ENCODE measurements at places on chromosomes 16 and 17. TPM values are rescaled to one million over a fixed set of nuclear protein-coding genes. Genes with fewer than 3 reads are reported as not detected.

The ITGB3 gene
- 8.4 TPM for polyA plus RNA-seq

GRCh38 chr16:90009172-90009899, 9.9 kb downstream of the DBNDD1 start:
- peaks cover 12% of the 10 kb centered on the region for H3K4me1 ChIP-seq
- H3K27me3 ChIP-seq, result no peaks in the 10 kb centered on the region
- peaks cover 4% of the 10 kb centered on the region for H3K36me3 ChIP-seq
- H3K27ac ChIP-seq, result no peak overlapping the region

GRCh38 chr17:50831471-50831928, 3.9 kb upstream of the WFIKKN2 start:
- DNase-seq, result peak; percentile 83
- peaks cover 22% of the 10 kb centered on the region for H3K27me3 ChIP-seq
- no peaks in the 10 kb centered on the region for H3K36me3 ChIP-seq
- H3K27ac ChIP-seq, result peak overlapping the region; percentile 8

- no peak overlapping the region for H3K4me3 ChIP-seq
- no peaks in the 10 kb centered on the region for H3K27me3 ChIP-seq
- peaks cover 36% of the 10 kb centered on the region for H3K4me1 ChIP-seq
- H3K27ac ChIP-seq, result no peak overlapping the region
- no peaks in the 10 kb centered on the region for H3K36me3 ChIP-seq
Observed at GRCh38 chr16:55665511-55665910, 9.7 kb downstream of the SLC6A2 start.

- H3K4me3 ChIP-seq, result no peak overlapping the region
- H3K27ac ChIP-seq, result no peak overlapping the region
- DNase-seq, result no peak
- H3K4me1 ChIP-seq, result no peaks in the 10 kb centered on the region
- H3K36me3 ChIP-seq, result no peaks in the 10 kb centered on the region
- no peaks in the 10 kb centered on the region for H3K27me3 ChIP-seq
Observed at GRCh38 chr17:19495828-19496528, 37.7 kb upstream of the SLC47A1 start.

The BCO1 gene
- polyA plus RNA-seq, result not detected

- peaks cover 18% of the 10 kb centered on the region for H3K36me3 ChIP-seq
- peak; percentile 60 for DNase-seq
- peak overlapping the region; percentile 22 for H3K27ac ChIP-seq
- H3K4me1 ChIP-seq, result peaks cover 6% of the 10 kb centered on the region
- H3K4me3 ChIP-seq, result no peak overlapping the region
Observed at GRCh38 chr17:35713069-35713728, 18.2 kb upstream of the RASL10B start.

DNA sequence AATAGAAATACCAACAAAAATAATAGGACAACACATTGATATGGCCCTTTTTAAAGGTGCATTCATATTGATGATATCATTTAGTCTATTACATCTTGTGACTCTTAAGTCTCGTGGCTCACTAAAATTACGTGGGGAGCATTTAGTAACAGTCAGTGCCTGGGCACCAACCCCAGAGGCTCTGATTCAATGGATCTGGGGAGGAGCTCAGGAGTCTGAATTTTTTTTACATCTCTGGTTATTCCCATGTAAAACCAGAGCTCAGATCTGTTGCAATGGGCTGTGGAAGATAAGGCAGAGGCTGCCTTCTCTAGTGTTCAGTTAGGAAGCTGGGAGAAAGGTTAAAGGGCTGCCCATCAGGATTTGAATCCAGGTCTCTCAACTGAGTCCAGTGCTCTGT, 549.9 kb upstream of the CDH5 start:
- no peaks in the 10 kb centered on the region for H3K27me3 ChIP-seq
- no peak overlapping the region for H3K27ac ChIP-seq
- H3K36me3 ChIP-seq, result no peaks in the 10 kb centered on the region
- H3K4me1 ChIP-seq, result peaks cover 3% of the 10 kb centered on the region
- no peak overlapping the region for H3K4me3 ChIP-seq

DNA sequence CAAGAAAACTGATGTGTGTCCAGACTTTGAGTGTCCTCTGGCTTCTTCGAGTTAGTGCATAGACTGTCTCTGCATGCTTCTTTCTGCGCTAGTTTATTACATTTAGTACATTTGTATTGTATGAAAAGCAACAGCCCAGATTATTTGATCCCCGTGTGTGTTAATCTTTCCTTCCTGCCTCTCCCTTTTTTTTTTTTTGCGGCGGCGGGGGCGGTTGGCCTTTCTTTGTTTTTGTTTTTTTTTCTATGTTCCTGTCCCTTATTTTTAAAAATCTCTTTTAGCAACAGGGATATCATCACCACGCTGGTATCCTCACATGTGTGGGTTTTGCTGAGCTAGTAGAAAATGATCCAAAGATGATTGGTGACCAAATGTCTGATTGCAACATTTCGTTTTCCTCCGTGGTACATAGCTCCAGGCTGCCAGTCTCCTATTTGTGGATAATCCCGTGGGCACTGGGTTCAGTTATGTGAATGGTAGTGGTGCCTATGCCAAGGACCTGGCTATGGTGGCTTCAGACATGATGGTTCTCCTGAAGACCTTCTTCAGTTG, 9.4 kb downstream of the SCPEP1 start:
- no peak overlapping the region for H3K27ac ChIP-seq
- no peaks in the 10 kb centered on the region for H3K4me1 ChIP-seq
- no peak for DNase-seq

The FBXW10 gene
- polyA plus RNA-seq, result not detected

DNA sequence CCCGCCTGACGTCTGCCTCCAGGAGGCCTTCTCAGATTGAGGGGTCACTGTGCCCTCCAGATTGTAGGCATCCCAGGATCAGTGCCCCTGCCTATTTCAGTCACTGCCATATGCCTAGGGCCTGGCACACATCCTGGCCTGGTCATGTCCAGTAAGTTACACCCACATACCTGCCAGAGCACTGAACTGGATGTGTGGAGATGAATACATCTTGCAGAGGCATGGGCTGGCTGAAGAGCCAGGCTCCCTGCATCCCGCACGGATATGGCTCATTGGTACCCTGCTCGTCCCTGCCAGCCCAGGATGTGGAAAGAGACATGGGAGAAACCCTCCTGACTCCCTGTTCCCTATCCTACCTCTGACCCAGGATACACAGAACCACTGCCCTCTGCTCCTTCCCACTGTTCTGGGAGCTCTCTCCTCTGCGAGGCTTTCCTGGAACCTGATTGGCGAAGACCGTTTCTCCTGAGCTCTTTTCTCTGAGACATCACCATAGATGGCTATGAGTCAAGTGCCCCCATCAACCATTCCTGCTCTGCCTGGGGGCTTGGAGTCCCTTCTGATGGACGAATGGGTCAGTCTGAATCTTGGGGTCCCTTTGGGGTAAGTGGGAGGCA, 40.0 kb upstream of the TAC4 start:
- no peak for DNase-seq
- peaks cover 81% of the 10 kb centered on the region for H3K27me3 ChIP-seq
- no peak overlapping the region for H3K4me3 ChIP-seq
- H3K36me3 ChIP-seq, result no peaks in the 10 kb centered on the region

- H3K27me3 ChIP-seq, result no peaks in the 10 kb centered on the region
- H3K4me3 ChIP-seq, result no peak overlapping the region
- H3K36me3 ChIP-seq, result no peaks in the 10 kb centered on the region
- H3K27ac ChIP-seq, result no peak overlapping the region
Observed at GRCh38 chr17:73591296-73592078, 52.8 kb downstream of the SDK2 start.

The CDH11 gene
- 93.0 TPM for polyA plus RNA-seq

DNA sequence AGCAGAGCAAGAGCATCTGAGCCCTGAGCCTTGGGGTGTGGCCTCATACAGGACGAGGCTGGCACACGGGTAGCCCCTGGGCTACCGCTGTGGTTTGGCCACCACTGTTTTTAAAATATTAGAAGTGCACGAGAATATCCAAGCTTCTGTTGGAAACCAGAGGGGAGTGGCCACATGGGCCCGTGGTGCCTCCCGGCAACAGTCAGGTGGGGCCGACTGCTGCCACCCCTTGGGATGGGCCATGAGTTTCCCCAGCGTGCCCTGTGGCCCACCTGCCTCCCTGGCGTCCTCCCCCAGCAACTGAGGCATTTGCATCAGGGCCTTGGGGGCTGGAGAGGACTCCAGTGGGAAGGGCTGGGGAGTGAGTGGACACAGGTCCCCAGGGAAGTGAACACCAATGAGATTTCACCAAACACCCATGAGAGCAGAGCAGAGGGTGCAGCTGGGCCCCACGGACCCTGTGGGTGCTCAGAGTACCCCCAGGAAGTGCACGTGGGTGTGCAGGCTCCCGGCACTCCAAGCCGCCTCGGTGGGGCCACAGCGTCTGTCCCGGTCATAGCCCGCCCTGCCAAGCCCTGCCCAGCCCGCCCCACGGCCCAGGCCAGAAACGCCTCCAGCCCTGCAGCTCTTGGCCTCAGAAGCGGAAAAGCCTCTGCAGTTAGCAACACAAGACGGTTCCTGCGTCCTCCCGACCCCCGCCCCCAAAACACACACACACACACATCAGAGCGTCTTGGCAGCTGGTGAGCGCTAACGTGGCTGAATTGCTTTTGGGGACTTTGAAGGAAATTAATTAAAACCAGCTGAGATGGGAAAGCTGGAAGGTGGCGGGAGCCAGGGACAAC, 22.7 kb downstream of the ZNF469 start:
- H3K27ac ChIP-seq, result peak overlapping the region; percentile 74
- peaks cover 6% of the 10 kb centered on the region for H3K27me3 ChIP-seq
- peaks cover 31% of the 10 kb centered on the region for H3K4me1 ChIP-seq
- no peaks in the 10 kb centered on the region for H3K36me3 ChIP-seq
- peak; percentile 98 for DNase-seq

GRCh38 chr17:75927286-75927922, 13.4 kb downstream of the FBF1 start:
- no peak overlapping the region for H3K27ac ChIP-seq
- H3K27me3 ChIP-seq, result no peaks in the 10 kb centered on the region
- H3K4me3 ChIP-seq, result no peak overlapping the region
- H3K36me3 ChIP-seq, result peaks cover 40% of the 10 kb centered on the region
- peaks cover 9% of the 10 kb centered on the region for H3K4me1 ChIP-seq

- H3K36me3 ChIP-seq, result no peaks in the 10 kb centered on the region
- H3K4me1 ChIP-seq, result peaks cover 12% of the 10 kb centered on the region
- no peaks in the 10 kb centered on the region for H3K27me3 ChIP-seq
- no peak overlapping the region for H3K4me3 ChIP-seq
Observed at GRCh38 chr17:77228241-77228752, 87.5 kb downstream of the SEC14L1 start.

GRCh38 chr17:55661256-55661758, 61.4 kb downstream of the TMEM100 start:
- peaks cover 2% of the 10 kb centered on the region for H3K4me1 ChIP-seq
- peaks cover 2% of the 10 kb centered on the region for H3K27me3 ChIP-seq
- no peak overlapping the region for H3K4me3 ChIP-seq
- H3K36me3 ChIP-seq, result no peaks in the 10 kb centered on the region
- DNase-seq, result no peak

- peak overlapping the region; percentile 11 for H3K4me3 ChIP-seq
- H3K36me3 ChIP-seq, result peaks cover 8% of the 10 kb centered on the region
- peaks cover 39% of the 10 kb centered on the region for H3K4me1 ChIP-seq
- peak overlapping the region; percentile 91 for H3K27ac ChIP-seq
- peak; percentile 82 for DNase-seq
- H3K27me3 ChIP-seq, result no peaks in the 10 kb centered on the region
Observed at GRCh38 chr16:10558746-10559641, 21.4 kb downstream of the EMP2 start.

DNA sequence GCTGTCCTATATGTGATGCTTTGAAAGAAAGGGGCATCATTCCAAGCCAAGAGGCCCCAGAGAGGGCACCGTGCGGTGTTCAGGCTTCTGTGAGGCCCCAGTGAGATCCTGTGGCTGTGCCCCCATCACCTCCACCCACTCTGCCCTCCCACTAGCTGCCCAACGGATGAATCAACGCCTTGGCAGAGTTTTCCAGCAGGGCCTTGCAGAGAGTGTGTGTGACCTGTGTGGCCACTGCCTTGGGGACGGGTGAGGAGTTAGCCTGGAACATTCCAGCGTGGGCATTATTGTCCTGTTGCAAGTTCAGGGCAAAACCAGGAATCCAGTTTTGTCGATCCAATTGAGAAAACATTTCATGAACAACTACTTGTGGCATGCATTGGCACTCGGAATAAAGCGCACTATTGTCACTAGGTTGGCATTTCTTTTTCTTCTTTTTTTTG, 53.7 kb downstream of the SF3B3 start:
- peaks cover 20% of the 10 kb centered on the region for H3K36me3 ChIP-seq
- H3K27me3 ChIP-seq, result no peaks in the 10 kb centered on the region
- H3K4me3 ChIP-seq, result no peak overlapping the region

DNA sequence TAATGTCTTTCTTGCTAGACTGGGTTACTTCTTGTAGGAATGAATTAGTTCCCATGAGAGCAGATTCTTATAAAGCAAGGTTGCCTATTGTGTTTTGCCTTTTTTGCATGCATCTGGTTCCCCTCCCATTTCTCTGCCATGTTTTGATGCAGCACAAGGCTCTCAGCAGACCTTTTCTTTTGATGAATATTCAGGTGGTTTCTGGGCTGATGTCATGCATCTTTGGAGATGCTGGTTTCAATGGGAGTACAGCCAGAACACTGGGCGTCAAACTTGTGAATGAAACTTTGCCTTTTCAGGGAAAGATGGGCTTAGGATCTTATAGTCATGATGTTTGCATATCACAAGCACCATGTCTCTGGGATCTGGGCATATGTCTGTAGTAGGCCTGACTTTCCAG, 111.7 kb upstream of the CCL2 start:
- no peak overlapping the region for H3K4me3 ChIP-seq
- H3K36me3 ChIP-seq, result no peaks in the 10 kb centered on the region
- no peaks in the 10 kb centered on the region for H3K4me1 ChIP-seq

DNA sequence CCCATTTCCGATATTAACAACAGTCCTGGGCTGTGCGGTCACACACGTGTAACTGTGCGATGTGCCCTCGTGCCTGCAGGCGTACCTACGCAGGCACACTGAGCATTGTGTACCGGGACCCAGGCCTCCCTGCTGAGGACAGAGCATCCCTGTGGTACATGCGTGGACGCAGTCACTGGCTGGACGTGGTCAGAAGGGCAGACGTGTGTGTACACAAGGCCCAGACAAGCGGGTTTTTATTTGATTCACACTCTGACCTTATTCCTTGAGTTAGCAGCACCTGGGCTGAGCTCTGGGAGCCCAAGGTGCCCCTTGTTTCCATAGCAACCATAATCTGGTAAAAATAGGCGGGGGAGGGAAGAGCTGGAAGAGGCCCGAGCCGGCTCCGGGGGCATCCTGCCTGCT, 19.5 kb downstream of the RAP1GAP2 start:
- no peak overlapping the region for H3K27ac ChIP-seq
- no peaks in the 10 kb centered on the region for H3K4me1 ChIP-seq
- H3K4me3 ChIP-seq, result no peak overlapping the region
- no peak for DNase-seq

DNA sequence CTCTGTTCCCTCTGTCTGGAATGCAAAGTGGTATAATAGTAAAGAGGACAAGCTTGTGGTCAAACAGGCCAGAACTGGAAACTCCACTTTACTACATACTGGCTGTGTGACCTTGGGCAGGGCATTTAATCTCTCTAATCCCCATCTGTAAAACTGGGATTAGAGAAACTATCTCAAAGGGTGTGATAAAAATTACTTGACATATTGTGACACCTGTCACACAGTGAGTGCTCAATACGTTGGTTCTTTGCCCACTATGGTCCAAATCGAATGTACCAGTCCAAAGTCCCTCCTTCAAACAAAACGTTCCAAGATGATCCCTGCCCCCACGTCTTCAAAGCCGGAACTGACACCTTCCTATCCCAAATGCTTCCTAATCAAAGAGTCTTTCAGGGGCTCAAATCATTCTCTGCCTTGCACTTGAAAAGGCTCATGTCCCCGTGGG, 734 bp downstream of the PGAP3 start:
- H3K4me1 ChIP-seq, result peaks cover 18% of the 10 kb centered on the region
- H3K36me3 ChIP-seq, result peaks cover 28% of the 10 kb centered on the region
- H3K27ac ChIP-seq, result peak overlapping the region; percentile 31
- peak overlapping the region; percentile 86 for H3K4me3 ChIP-seq
- H3K27me3 ChIP-seq, result peaks cover 2% of the 10 kb centered on the region

- no peak overlapping the region for H3K4me3 ChIP-seq
- no peak overlapping the region for H3K27ac ChIP-seq
- no peak for DNase-seq
- H3K4me1 ChIP-seq, result no peaks in the 10 kb centered on the region
Observed at GRCh38 chr16:16184594-16184993, 38.7 kb downstream of the ABCC6 start.

The NPIPB8 gene
- polyA plus RNA-seq, result 0.55 TPM
